Activated T-cell treated with anti-CD3 and anti-CD28 coated beads, Interleukin-2, amount 50 U/mL, for 4 hours (primary cell): ENCODE measurements at places on chromosomes 4 and X. TPM values are rescaled to one million over a fixed set of nuclear protein-coding genes. Genes with fewer than 3 reads are reported as not detected.

DNA sequence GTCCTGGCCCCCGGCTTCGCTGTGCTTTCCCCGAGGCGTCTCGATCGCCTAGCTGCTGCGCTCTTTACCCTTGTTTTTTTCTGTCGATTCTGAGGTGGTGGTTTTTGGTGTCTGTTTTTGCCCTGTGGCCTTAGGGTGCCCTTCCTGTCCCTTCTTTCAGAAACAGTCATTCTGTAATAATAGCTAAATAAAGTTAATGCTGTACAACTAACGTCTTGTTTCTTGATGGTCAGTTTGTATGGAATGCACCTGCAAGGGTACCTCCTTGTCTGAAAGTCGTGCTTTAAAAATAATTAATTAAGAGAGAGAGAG is 686 bp downstream of the FIP1L1 start:
- no peak for DNase-seq

DNA sequence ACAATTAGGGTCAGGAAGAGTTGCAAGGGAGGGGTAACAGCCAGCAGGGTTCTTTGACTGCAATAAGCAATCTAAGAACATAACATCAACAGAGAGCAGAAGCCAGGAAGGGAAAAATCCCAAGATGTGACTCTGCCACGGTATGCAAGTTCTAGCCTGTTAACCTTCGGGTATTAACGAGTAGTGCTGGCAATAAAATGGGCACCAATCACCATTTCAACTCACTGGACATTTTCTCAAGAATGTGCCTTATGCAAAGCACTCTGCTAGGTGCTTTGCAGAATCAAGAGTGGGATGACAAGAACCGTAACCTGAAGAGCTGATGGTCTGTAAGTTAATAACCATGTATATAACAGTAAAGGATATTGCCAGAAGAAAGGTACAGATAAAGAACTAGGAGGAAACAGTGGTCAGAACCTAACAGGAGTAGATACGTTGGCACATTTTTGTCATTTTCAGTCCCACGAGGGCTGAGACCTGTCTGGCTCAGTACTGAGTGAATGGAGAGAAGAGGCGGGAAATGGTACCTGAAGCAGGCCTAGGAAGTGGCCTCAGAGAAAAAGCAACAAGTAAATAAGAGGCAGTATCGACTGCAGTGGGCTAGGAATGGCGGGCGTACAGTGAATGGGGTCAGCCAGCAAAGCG is 2.7 kb downstream of the ELOVL6 start:
- DNase-seq: peak; percentile 5

The USP17L27 gene
- not detected for total RNA-seq

- no peak for DNase-seq
Observed at GRCh38 chr4:24604558-24605214, 20.3 kb upstream of the DHX15 start.

- DNase-seq: no peak
Observed at GRCh38 chr4:86730310-86730709, 118.9 kb downstream of the SLC10A6 start.

The ARHGEF9 gene
- total RNA-seq: 9.6 TPM

- DNase-seq: no peak
Observed at GRCh38 chrX:38271154-38271716, 50.6 kb upstream of the SRPX start.

The LRRC66 gene
- total RNA-seq: not detected

GRCh38 chr4:169410839-169411770 is 140.3 kb upstream of the SH3RF1 start:
- DNase-seq: peak; percentile 6

- no peak for DNase-seq
Observed at GRCh38 chrX:112067601-112068000, 15.0 kb downstream of the TRPC5 start.

DNA sequence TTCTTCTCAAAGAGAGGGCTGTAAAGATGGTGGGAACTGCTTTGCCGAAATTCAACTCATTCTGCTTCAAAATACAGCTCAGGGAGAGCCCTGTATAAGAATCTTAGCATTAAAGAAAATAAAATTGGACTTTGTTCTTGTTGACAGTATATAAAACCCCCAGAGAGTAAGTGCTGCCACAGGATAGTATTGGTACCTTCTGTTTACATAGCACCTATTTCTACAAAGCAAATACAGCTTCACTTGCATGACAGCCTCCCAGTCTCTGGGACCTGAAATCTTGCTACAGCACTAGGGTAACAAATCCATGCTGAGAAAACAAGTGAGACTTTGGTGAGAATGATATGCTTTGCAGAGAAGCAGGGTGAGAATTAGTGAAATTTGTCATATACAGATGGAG is 428.6 kb downstream of the ADGRL3 start:
- no peak for DNase-seq

- no peak for DNase-seq
Observed at GRCh38 chr4:4781936-4782707, 77.3 kb upstream of the MSX1 start.

DNA sequence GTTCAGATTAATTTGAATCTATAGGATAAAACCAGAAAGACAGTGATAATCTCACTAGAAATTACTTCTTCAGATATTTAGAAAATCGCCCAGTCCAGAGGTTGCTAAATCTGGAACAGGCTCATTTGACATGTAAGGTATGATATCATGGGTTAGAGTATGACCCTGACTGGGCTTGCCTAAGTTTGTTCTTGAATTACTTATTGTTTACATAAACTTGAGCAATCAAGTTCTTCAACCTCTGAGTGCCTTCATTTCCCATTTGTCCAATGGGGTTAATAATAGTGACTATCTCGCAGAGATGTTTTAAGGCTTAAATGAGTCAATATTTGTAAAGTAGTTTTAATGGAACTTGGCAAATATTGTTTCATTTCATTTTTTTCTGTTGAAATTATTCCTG is 1947.6 kb upstream of the IGFBP7 start:
- DNase-seq: no peak

GRCh38 chr4:7370038-7370437 is 64.7 kb downstream of the PSAPL1 start:
- DNase-seq: no peak

GRCh38 chr4:108051343-108051742 is 61.7 kb downstream of the HADH start:
- peak; percentile 11 for DNase-seq

The PAQR3 gene
- total RNA-seq: 10.1 TPM

The MAGEA1 gene
- total RNA-seq: not detected

DNA sequence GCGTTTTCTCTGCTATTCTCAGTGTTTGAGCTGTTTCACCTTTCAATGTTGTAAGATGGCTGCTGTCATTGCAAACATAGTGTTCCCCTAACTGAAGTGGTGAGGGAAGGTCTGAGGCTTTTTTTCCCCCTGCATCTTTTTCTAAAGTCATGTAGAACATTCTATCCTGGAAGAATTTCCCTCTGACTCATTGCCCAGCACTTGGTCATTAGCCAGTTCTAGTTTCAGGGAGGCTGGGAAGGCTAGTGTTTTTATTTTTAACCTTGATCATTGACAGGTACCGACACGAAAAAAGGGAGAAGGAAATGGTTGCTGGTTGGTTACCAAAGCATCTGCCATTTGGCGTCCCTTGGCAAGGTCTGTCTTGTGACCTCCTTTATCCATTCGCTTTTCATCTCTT is 6.6 kb downstream of the LANCL3 start:
- no peak for DNase-seq
